ENCODE measurements at places on chromosomes 1 and 21.

GRCh38 chr1:85865213-85865612 lies 157.0 kb upstream of the ZNHIT6 start:
- no peak for DNase-seq

DNA sequence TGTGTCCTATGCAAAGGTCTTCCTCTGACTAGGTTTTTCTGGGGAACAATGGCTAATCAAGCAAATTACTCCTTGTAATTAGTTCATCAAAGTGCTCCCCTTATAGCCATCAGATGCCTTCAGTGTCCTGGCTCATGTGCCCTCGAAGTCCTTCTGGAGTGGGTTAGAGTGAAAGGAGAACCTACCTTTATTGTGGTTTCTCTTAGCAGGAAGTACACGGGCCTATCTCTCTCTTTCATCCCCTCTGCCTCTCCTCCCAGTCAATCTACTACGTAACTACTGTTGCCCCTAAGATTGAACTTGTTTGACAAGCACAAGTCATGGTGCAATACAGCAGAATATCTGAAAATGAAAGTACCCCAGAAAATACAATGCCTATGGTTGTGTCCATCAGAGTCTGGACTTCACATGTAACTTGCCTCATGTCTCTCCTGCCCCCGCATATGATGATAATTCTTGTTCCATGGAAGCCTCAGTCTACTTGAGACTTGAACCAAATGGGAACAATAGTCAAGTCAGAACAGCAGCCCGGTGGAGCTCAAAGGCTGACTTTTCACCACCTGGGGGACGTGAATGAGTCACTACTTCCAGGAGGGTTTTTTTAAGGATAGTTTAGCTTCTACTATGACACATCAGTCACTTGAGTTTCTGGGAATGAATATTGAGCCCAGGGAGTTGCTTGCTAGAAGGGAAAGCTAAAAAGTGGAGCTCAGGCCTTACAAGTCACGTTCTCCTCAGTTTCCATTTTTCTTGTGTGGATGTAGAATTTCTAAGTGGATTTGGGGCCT lies 243.6 kb downstream of the TNR start:
- no peak for DNase-seq

- no peak for DNase-seq
These were observed 38.1 kb downstream of the TGFBR3 start for GRCh38 chr1:91847851-91848250.

GRCh38 chr1:7432900-7433380 lies 338.2 kb upstream of the VAMP3 start:
- no peak for DNase-seq

GRCh38 chr1:94236630-94237290 lies 624 bp downstream of the ARHGAP29 start:
- peak; percentile 70 for DNase-seq
